CD4-positive, CD25-positive, alpha-beta regulatory T cell (primary cell): ENCODE measurements at places on chromosomes 3 and 15.
A peak's percentile ranks its signal among the peaks of the same experiment; 100 is the strongest.

DNA sequence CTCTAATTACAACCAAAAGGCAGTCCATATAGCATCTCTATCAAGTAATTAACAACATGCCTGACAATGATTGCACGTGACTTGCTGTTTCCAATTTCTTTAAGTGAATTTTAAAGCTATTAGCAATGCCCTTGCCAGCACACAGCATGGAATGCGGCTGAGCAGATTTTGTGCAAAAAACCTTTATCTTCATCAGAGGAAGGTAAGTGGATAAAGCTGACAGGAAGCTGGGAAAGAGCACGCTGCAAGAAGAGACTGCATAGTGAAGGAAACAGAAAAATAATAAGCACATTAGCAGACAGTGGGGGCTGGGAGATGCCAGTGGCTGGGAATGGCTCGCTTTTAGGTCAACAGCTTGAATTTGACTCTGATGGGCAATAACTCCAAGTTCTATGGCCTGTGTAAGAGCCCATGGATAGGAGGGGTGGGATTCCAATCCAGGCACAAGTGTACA lies 138.8 kb downstream of the PDZRN3 start:
- DNase-seq = no peak

DNA sequence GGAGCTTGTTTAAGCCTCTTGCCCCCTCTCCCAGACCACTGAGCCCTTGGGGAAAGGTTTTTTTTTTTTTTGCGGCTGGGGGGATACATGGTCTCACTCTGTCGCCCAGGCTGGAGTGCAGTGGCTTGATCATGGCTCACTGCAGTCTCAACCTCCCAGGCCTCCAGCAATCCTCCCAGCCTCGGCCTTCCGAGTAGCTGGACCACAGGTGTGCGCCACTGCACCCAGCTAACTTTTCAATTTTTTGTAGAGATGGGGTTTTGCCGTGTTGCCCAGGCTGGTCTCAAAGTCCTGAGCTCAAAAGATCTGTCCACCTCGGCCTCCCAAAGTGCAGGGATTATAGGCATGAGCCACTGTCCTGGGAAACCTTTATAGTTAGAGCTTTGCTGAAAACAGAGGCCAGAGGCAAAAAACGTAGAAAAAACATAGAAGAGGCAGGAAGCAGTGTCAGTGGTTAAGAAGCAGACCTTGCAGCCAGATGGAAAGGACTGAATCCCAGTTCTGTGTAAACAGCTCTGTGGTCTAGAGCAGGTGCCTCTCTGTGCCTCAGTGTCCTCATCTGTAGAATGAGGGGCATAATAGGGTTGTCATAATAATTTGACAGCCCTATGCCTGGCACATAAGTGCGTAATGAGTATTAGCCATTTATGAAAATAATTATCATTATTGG lies 33.1 kb downstream of the CMTM7 start:
- no peak for DNase-seq

- DNase-seq = no peak
Measured at GRCh38 chr15:38391191-38391590, 62.7 kb upstream of the FAM98B start.

- peak; percentile 65 for DNase-seq
Measured at GRCh38 chr3:143775459-143775858, 72.8 kb downstream of the SLC9A9 start.

DNA sequence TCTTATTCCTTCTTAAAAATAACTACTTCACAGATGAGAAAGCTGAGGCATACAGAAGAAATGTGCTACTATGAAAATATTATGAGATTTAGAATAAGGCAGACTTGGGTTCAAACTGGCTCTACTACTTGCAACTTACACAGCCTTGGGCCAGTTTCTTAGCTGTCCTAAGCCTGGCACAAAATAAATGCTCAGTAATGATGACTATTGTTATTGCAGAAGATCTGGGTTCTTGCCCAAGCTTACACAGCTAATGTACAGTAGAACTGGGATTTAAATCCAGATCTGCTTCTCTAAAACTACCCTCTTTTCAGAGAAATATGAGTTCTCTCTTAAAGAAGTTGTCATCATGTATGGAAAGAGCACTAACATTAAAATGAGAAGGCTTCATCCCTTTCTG lies 228.2 kb upstream of the TPRG1 start:
- no peak for DNase-seq

GRCh38 chr15:62825191-62825590 lies 217.4 kb upstream of the TPM1 start:
- no peak for DNase-seq

- no peak for DNase-seq
Measured at GRCh38 chr3:32860499-32860898, 42.7 kb downstream of the TRIM71 start.

DNA sequence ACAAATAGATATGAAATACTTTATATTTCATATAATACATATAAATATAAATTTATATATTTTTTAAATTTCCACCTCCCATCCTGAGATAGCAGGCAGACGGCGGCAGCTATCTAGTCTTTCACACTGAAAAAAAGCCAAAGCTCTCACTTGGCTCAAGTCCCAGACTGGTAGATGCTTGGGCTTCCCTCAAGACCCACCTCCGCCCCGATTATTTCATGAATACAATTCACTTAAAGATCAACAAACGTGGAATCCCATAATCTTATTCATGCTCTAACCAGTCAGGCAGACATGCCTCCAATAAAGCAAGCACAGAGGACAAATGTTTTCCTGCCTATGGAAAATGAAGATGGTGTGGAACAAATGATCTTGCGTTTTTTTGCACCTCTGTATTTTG lies 275.9 kb upstream of the NR2F2 start:
- DNase-seq = no peak

DNA sequence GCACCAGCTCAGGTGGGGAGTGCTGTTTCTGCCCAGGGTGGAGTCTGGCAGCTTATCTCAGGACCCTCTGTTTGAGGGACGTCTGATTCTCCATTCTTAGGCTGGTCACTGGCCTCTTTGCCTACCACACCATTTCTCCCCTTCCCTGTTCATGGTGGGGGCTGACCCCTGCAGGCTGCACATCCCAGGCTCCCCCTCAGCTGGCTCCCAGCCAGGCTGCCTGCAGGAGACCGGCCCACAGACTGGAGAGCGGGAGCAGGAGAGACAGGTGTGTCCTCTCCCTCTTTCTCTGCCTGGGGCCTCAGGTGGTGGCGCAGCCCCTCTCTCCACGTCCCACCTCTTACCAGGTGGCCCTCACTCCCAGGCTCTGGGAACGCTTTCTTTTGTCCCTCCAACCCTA lies 60.8 kb downstream of the RAB11A start:
- DNase-seq = no peak

DNA sequence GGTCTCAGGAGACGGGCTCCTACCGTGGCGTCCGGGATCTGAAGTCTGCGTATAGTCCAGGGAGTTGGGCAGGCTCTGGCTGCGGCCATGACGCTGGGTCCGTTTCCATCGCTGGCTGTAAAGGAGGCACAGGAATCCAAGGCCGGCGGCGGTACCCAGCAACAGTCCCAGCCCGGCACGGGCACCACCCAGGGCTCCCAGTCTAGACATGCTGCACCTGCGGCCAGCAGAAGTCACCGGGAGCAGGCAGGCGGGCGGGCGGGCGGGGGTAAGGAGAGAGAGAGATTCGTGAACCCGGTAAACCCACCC lies 526 bp downstream of the RMDN3 start:
- peak; percentile 16 for DNase-seq

DNA sequence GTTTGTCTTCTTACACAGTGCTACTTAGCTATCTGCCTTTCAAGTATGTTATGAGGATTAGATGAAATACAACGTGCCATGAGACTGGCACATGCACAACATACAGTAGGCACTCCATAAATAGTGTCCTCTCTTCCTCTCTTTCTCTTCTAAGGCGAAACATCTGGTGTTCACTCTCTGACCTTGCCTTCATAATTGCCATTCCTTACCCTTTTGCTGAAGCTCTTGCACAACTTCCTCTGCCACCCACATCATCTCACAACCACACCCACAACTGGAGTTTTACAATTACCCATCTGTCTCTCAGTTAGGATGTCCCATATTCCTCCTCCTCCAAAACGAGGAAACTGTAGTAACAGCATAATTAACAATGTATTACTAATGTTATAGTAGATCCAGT lies 26.4 kb upstream of the ACP3 start:
- no peak for DNase-seq

GRCh38 chr3:61996366-61996765 lies 377.0 kb downstream of the FEZF2 start:
- no peak for DNase-seq

- no peak for DNase-seq
Measured at GRCh38 chr3:13338996-13339395, 81.1 kb downstream of the NUP210 start.

DNA sequence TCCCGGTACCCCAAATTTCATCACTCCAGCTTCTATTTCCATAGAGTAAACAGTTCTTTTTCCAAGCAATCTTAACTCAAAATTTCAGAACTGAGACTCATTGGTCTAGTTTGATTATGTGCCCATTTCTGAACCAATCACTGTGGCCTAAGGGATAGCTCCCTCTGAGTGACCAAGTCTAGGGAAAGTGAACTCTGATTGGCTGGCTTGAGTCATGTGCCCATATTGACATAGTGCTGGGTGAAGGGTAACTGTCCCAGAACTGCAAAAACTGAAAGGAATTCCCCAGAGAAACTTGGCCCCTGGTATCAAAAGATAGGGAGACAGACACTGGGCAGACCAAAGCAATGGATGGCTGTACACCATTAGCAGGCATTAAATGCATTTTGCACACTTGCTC lies 171.2 kb upstream of the WNT5A start:
- no peak for DNase-seq

- DNase-seq = no peak
Measured at GRCh38 chr3:13540297-13540995, 8.5 kb upstream of the FBLN2 start.

DNA sequence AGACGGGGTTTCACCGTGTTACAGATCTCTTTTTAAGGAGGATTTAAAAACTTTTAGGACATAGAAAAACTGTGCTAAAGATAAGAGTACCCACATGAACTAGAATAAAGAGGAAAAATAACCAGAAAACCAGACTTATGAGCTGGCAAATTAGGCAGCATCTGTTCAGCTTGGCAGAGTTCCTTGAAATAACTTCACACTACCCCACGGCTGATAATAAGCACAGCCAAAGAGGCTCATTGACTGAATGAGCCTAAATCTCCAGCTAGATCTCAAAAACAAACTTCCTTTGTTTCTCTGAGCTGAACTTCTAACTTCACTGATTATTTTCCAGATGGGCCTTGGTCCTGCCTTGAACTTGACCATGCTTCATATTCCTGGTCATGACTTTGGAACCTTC lies 26.7 kb upstream of the PIK3R4 start:
- no peak for DNase-seq

GRCh38 chr3:161264852-161265251 lies 43.7 kb downstream of the NMD3 start:
- no peak for DNase-seq

- DNase-seq = no peak
Measured at GRCh38 chr15:42665827-42666226, 71.1 kb downstream of the CDAN1 start.

DNA sequence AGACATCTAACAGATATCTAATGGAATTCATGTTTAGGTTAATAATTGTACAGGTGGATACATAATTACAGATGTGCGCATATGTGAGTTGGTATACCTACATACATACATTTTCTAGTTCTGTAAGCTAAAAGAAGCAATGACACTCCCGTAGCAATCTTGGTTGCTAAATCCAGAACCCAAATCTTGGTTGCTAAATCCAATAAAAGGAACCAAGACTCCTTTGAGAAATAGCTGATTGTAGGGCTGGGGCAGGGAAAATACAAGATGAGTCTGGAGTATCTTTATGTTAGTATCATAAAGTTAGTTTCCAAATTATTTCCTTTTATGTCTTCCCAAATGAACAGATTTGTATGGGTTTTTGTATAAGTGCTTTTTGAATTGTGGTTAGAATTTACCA lies 135.2 kb downstream of the TMCC1 start:
- DNase-seq = no peak

DNA sequence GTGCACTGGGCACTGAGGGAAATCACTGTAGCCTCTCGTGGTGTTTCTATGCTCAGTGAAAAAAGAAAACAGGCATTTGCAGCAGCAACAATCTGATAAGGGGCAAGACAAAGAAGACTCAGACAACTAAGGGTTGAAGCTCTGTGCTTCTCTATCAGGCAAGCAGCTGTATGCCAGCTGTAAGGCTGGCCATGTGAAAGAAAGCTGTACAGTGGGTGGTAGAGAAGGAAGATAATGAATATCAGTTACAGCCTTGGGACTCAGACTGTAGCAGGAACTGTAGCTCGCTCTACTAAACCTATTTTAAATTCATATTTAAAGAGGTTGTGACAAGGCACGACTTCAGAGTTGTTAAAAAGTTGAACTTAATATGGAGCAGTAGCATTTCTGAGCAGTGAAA lies 76.3 kb downstream of the VGLL3 start:
- no peak for DNase-seq

GRCh38 chr3:62287392-62287927 lies 85.9 kb downstream of the FEZF2 start:
- DNase-seq = no peak

DNA sequence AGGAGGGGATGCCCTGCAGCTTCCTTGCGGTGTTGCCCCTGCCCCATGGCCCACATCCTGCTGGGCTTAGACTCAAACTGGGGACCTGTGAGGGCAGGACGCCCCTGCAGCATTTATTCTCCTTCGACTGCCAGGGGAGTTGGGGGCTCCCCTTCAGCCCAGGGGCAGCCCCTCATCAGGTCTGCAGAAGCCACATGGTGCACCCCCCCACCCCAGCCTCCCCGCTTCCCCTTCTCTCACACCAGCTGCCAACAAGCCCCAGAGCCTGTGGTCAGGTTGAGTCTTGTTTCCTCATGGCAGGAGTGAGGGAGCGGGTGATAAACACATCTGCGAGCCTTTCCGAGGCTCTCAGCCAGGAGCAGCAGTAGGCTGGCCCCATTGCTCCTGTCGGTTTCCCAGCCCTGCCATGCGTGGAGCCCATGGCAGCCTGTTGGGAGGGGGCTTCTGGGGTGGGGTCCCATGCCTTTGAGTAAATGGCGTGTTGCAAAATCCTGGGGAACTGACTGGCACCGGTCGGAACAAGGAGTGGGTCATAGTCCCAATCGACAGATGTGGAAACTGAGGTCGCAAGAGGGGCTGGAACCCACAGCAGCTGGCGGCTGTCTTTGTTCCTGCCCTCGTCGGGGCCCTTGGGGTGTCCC lies 27.8 kb downstream of the WNT7A start:
- no peak for DNase-seq

GRCh38 chr3:10391391-10391790 lies 70.5 kb upstream of the SEC13 start:
- DNase-seq = peak; percentile 37

DNA sequence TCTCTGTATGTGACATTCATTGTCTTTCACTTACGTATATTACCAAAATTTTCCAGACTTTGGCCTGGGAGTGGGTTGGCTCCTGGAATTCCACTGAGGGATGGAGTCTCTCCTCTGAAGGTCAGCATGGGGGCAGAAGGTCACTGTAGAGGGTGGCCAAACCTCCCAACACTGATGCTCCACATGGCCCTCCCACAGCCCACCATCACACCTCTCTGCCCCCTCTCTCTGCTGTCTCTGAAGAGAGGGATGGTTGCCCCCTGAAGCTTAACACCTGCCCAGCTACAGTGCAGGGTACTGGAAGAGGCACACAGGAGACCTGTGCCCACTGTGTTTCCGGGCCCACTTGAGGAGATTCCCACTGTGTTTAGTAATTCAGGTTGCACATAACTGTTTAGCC lies 52.2 kb downstream of the CMTM6 start:
- no peak for DNase-seq
